ENCODE measurements at places on chromosomes 4 and X.

GRCh38 chr4:153781717-153782416, 7.0 kb downstream of the SFRP2 start:
- no peak for DNase-seq

- no peak for DNase-seq
These were observed 52.3 kb downstream of the SEPSECS start for GRCh38 chr4:25107827-25108516.

GRCh38 chrX:119235872-119236622, at the start of gene PGRMC1:
PGRMC1 (plus strand) TSS chrX:119236285; CDS start chrX:119236364, 79 bp downstream.
- peak; percentile 81 for DNase-seq

GRCh38 chrX:72243472-72243871, 4.6 kb upstream of the ERCC6L start:
- no peak for DNase-seq

DNA sequence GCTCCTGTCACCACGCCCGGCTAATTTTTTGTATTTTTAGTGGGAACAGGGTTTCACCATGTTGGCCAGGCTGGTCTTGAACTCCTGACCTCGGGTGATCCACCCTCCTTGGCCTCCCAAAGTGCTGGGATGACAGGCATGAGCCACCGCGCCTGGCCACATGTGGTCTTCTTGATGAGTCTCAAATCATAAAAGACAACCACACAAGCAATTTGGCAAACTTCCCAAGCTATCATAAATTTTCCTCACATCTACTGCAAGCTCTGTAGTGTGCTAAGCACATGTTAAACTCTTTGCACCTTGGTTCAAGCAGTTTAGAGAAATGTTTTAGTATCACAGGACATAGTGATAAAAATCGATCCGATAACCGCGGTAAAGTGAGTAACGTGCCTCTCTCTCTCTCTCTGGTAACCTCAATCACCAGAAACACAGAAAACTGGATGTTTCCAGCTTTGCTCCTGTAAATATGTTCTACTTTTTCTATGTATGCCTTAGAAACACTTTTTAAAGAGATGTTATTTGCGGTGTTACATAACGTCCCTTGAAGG, 256.8 kb downstream of the DHRSX start:
- DNase-seq = no peak

- DNase-seq = peak; percentile 46
These were observed 325.5 kb downstream of the BCOR start for GRCh38 chrX:39772057-39772832.

GRCh38 chr4:10180603-10180926, 64.0 kb upstream of the WDR1 start:
- DNase-seq = no peak

DNA sequence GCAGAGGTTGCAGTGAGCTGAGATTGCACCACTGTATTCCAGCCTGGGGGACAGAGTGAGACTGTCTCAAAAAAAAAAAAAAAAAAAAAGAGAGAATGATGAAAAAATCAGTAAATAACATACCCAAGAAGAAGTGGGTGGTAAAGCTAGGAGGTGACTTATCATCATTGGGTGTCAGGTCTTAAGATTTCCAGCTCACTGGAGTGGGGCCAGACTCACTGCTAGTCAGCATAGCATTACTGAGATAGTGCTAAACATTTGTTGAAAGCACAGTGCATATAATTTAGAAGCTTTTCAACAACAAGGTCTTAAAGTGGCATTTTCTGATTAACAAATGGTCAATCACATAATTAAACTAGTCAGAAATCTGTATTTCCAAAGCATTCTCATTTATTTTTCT, 221.8 kb upstream of the GYPA start:
- DNase-seq = no peak

GRCh38 chrX:23901060-23901459, 6.7 kb downstream of the APOO start:
- peak; percentile 74 for DNase-seq

DNA sequence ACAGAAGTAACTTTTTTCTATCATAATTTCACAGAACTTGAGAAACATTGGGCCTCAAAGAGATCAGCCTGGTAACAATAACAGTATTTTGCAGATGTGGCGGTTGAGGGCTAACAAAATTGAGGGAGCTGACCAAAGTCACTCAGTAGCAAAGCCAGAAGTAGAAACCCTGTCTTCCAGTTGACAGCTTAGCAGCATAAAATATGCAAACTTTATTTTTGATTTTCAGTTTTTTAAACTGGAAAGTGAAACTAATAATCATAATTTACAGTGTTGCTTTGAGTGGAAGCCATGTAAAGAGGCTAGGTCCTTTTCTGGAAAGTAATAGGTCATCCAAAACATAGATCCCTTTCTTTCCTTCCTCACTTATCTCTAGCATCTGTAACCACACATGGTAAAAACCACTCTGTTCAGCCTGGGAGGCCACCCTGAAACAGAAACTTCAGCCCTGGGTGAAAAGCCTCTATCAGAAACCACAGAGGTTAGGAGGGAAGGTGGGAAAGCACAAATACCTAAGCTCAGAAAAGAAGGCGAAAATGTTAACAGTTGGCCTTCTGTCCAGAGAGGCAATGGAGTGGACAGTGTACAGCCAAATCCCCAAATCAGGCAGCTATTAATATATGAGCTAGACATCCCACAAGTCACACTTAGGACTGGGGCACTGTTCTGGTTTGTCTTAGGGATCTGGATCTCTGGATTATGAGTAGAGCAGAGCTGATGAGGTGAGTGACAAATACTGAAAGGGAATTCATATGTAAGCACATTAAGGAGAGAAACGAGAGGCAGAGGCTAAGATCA, 61.1 kb upstream of the ARSJ start:
- DNase-seq = no peak

- DNase-seq = no peak
These were observed 60.8 kb upstream of the CDKN2AIP start for GRCh38 chr4:183383606-183384005.

GRCh38 chr4:104969394-104970082, 177.1 kb upstream of the TET2 start:
- DNase-seq = no peak

- no peak for DNase-seq
These were observed 399.8 kb upstream of the MAD2L1 start for GRCh38 chr4:120466429-120466828.

GRCh38 chr4:55409468-55410171, 13.9 kb downstream of the TMEM165 start:
- peak; percentile 27 for DNase-seq

DNA sequence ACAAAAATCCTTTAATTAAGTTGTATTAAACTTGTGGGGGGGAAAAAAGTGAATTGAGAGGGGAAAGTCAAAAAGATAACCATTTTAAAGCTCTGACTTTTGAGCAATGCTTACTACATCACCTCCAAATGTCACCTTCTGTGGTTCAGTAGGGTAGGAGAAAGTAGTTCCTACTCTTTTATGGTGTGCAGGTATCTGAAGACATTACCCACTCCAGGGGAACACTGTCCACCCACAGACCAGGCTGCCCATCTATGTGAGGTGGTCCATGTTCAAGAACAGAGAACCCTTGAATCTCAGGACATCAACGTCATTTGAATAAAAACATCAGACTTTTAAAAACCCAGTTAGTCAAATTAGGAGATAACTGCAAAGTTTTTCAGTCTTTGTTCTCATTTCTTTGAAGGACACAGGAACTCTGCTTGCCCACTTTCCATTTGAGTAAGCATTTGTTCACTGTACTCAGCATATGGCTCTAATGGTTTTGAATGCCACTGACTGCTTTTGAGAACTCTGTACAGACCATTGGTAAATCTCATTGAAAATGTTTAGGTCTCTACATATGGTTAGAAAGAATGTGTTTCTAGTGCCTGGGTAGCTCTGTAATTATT, 18.4 kb downstream of the NMU start:
- DNase-seq = no peak

DNA sequence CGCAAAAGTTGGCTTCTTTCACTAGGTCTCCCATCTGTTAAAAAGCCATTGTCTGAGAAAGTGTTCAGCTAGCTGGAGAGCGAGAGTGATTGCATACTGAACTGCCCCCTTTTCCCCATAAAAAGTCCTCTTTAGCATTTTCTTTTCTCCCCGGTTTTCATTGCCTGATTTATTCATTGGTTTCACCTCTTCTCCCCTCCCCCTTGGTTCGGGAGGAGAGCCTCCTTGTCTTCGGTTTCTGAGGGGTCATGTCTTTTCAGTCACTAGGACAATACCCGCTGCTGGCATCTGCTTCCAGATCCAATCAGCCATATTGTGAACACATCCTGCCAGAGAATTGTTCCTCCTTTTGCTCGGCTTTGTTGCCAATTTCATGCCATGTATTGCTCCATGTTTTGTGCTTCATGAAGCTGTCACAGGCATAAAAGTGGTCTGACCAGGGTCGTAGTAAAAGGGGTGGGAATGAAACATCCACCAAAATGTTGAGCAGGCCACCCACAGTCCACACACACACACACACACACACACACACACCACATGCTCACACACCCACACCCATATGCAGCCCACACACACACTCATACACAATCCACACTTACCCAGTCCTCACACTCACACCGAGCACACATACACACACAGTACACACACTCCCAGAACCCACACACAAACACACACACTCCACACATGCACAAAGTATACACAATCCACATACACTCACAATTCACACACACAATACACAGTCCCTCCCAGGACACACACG, 136.0 kb downstream of the NKX6-1 start:
- no peak for DNase-seq

DNA sequence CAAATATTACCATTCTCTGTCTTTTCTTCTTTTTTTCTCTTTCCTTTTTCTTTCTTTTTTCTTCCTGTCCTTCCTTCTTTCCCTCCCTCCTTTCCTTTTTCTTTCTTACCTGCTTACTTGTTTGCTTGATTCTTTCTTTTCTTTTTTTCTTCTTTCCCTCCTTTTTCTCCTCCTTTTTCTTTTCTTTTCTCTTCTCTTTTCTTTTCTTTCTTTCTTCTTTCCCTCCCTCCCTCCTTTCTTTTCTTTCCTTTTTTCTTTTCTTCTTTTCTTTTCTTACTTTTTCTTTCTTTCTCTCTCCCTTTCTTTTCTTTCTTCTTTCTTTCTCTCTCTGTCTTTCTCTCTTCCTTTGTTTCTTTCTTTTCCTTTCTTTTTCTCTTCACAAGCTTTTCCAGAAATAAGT, 697.4 kb upstream of the ADGRL3 start:
- no peak for DNase-seq

GRCh38 chr4:176875446-176875930, 82.8 kb upstream of the VEGFC start:
- no peak for DNase-seq

GRCh38 chr4:108205859-108206258, 37.1 kb upstream of the LEF1 start:
- DNase-seq = no peak

DNA sequence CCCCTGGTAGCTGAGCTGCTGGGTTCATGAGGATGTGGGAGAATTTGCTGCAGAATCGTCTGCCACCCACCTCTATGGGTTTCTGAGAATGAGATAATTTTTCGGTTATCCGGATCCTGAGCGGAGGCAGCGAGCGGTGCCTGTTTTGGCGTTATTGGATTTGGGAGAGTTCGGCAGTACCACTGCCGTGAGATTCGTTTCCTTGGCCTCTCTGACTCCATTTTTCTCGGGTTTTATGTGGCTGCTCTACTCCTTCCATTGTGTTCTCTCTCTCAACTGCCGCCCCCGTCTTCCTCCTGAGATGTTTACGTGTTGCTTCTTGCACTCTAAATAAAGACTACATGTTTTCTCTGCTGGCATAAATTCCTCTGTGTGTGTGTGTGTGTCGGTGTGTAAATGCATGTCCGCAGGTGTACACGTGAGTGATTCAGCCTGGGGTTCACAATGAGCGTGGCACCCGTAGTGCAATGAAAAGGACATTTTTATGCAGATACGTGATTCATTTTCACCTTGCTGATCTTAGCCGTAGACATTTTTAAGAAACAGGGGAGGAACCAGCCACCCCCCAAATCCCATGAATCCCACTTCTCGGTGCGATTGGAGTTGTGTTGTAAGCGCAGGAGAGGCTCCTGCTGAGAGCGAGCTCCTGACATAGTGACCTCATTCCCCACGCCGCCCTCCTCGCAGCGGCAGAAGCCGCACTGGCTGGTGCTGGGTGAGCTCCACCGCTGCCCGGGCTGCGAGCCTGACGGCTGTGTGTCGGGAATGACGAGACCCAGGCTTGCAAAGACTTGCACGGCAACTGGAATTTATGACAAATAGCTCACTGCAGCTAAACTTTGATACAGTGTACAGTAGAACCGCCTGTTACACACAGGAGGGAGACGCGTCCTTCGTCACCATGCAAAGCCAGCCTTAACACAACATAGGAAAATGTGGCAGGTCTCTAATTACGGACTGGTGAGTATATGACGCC, 82.2 kb downstream of the STOX2 start:
- peak; percentile 42 for DNase-seq

DNA sequence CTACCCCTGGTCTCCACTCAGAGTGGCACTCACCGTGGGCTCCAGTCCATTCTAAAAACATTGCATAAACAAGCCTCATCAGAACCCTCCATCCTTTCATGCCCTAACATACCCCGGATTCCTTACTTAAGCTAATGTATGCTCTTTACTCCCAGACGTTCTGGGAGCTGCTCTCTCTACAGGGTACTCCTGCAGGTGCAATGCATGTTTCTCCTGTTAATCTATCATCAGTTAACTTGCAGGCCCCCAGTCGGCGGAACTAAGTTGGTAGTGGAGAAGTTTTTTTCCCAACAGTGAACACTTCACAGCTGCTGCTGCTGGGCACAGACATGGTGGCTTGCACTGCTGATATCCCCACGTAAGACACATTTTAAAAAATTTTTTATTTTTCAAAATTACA, 161.6 kb upstream of the FAT1 start:
- no peak for DNase-seq

GRCh38 chr4:174218127-174218790, 65.2 kb downstream of the FBXO8 start:
- no peak for DNase-seq

DNA sequence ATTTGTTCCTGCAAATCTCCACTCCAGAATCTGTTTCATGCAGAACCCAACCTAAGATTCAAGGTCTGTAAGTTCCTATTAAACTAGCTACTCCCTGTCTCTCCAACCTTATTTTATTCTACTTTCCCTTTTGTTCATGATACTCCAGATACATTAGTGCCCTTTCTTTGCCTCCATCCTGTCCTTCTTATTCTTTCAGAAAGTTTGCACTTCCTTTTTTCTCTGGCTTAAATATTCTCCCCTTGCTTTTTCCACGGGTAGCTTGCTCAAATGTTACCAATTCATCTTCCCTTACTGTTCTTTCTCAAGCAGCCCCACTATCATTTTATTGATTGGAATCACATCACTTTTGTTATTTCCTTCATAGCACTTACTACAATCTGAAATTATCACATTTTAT, 72.1 kb downstream of the CAMK2D start:
- DNase-seq = no peak

DNA sequence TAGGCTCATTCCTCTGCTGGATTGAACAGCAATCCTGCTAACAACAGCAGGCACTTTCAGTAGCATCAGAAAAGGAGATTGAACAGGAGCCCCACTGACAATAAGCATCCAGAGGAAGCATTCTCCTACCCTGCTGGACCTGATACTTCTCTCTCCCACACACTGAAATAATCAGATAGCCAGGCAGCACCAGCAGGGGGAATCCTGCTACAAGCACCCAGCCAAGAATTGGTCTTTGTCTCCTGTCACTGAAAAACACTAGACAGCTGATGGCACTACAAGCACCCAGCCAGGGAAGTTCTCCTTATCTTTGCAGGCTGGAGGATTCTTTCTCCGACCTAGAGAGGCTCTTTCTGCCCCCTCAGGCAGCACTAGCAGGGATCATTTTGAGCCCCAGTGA, 444.3 kb upstream of the GRIA3 start:
- DNase-seq = no peak

- DNase-seq = no peak
These were observed 102.5 kb downstream of the LUZP4 start for GRCh38 chrX:115392031-115392430.

All from suppressor macrophage (primary cell).